ENCODE measurements at places on chromosomes 7 and 10.

- no peaks in the 10 kb centered on the region for H3K36me3 ChIP-seq
- H3K4me3 ChIP-seq, result peak overlapping the region; percentile 91
- H3K4me1 ChIP-seq, result peaks cover 24% of the 10 kb centered on the region
Observed at GRCh38 chr10:63464402-63465292, 1.1 kb downstream of the JMJD1C start.

DNA sequence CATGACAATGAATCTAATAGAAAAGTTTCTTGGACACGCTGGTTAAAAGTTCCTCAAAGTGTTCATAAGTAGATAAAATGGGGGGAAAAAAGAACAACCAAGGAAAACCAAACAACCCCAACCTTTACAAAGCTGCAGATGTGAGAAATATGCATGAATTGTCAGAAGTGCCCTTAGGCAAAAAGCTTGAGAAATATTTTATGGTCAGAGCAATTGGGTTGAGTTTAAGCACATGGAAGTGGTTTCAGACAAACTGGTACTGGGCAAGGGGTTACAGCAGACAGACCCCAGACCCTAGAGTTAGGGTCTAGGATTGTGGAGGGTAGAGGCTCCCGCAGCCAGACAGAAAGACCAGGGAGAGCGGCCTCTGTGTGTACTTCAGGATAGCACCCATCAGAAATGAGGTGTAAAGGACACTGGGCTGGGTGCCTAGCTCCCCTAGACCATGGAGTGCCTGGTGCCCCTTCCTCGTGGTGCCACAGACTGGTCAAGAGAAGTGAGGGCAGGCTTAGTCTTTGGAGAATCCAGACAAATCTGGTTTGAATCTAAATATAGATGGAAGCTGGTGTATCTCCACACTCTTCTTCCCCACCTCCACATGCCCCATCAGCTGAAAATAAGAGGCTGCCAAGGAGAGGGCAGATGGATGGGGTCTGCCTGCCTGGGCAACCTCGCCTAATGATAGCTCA is 37.3 kb downstream of the PNLIPRP2 start:
- H3K27ac ChIP-seq, result no peak overlapping the region
- H3K4me3 ChIP-seq, result no peak overlapping the region
- no peak for ATAC-seq
- no peaks in the 10 kb centered on the region for H3K36me3 ChIP-seq
- H3K27me3 ChIP-seq, result peaks cover 10% of the 10 kb centered on the region
- H3K4me1 ChIP-seq, result no peaks in the 10 kb centered on the region

- H3K27ac ChIP-seq, result no peak overlapping the region
- ATAC-seq, result no peak
- H3K27me3 ChIP-seq, result peaks cover 10% of the 10 kb centered on the region
- H3K4me1 ChIP-seq, result no peaks in the 10 kb centered on the region
Observed at GRCh38 chr10:93639791-93640190, 27.5 kb downstream of the PDE6C start.

DNA sequence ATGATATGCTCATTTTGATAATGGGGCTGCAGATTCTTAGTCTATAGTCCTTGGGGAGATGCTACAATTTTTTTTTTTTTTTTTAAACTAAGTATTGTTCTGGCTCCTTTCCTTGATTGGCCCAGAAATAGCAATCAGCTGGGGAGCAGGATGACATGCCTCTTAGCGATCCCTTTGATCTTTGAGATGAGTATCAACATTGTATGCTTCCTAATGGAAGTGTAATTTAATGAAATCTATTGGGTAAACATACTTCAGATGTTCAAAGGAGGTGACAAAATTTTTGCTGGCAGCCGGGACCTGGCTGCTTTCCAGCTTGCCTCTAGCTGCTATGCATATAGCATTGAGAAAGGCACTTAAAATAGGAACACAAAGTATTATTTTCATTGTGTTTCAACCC is 43.5 kb downstream of the VTI1A start:
- H3K36me3 ChIP-seq, result peaks cover 24% of the 10 kb centered on the region
- no peak overlapping the region for H3K27ac ChIP-seq
- H3K4me3 ChIP-seq, result no peak overlapping the region
- peaks cover 23% of the 10 kb centered on the region for H3K4me1 ChIP-seq

DNA sequence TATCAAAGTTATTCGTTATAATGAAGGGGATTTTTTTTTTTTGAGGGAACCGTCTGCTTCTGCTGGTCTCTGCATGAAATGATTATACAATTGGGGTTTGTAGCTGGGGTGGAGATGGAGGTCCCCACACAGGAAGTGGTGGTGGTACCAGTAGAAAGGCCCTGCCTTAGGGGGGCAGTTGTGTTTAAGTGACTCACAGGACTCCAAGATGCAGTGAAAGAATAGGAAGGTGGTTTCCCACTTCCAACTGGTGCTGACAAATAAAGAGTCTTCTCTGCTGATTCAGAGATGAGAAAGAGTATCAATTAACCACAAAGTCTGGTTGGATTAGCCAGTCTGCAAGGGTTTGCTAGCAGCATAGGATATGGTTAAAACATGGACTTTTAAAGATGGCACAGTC is 376.0 kb downstream of the SORCS3 start:
- no peaks in the 10 kb centered on the region for H3K4me1 ChIP-seq
- no peak overlapping the region for H3K27ac ChIP-seq
- ATAC-seq, result no peak
- H3K27me3 ChIP-seq, result no peaks in the 10 kb centered on the region

GRCh38 chr7:80646083-80646865 is 7.8 kb downstream of the CD36 start:
- ATAC-seq, result no peak
- H3K36me3 ChIP-seq, result no peaks in the 10 kb centered on the region
- no peaks in the 10 kb centered on the region for H3K4me1 ChIP-seq
- no peak overlapping the region for H3K4me3 ChIP-seq

DNA sequence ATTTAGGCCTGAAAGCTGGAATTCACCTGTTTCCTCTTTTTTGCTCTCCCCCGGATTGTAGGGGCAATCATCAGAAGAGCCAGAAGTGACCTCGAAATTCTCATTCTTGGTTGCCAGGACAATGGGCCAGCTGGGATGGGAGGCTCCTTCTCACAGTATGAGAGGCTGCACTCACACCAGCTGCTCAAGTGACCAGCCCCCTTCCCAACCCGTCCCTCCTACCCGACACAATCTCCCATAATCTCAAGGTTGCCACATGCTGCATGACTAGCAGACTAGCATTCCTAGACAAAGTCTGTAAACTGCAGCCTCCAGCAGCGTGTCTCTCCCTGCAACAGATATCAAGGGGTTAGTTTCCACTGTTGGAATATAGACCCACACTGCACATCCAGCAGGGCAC is 110.3 kb downstream of the C1GALT1 start:
- H3K4me1 ChIP-seq, result no peaks in the 10 kb centered on the region
- no peak for ATAC-seq
- H3K36me3 ChIP-seq, result no peaks in the 10 kb centered on the region
- no peak overlapping the region for H3K4me3 ChIP-seq
- no peaks in the 10 kb centered on the region for H3K27me3 ChIP-seq
- no peak overlapping the region for H3K27ac ChIP-seq

- H3K36me3 ChIP-seq, result no peaks in the 10 kb centered on the region
- H3K4me1 ChIP-seq, result no peaks in the 10 kb centered on the region
- ATAC-seq, result no peak
- no peak overlapping the region for H3K27ac ChIP-seq
- H3K27me3 ChIP-seq, result no peaks in the 10 kb centered on the region
- no peak overlapping the region for H3K4me3 ChIP-seq
Observed at GRCh38 chr10:76577455-76577854, 1060.2 kb downstream of the KCNMA1 start.

DNA sequence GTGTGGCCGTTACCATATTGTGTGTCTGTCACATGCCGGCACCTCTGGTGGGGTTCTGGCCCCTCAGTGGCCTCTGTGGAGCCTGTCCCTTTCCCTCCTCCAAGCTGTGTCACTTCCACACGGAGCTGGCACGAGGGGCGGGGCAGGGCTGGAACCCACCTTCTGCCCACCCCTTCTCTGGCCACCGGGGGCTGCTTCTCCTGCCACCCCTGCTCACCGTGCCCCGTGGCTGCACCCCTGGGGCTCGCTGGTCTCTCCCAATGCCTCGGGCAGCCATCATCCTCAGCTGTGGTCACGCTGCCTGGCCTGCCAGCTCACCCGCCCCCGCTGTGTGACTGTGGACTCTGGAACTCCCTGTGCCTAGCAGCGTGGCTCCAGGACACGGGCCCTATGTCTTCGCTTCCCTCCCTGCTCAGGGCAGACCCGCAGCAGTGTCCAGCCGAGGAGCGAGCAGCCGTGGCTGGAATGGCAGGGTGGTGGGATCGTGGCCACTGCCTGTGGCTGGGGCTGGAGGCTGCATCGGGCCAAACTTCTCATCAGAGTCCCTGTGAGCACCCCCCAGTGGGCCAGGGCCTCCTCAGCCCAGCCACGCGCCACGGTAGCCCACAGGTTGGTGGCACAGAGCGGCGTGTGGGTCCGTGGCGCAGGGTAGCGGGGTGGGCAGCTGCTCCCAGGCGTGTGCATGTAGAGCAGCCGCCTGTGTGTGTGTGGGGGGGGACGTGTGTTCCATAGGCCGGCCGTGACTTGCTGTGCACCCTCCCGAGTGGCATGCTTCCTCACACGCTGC is 8.1 kb downstream of the TTYH3 start:
- H3K36me3 ChIP-seq, result peaks cover 5% of the 10 kb centered on the region
- H3K27ac ChIP-seq, result peak overlapping the region; percentile 91

DNA sequence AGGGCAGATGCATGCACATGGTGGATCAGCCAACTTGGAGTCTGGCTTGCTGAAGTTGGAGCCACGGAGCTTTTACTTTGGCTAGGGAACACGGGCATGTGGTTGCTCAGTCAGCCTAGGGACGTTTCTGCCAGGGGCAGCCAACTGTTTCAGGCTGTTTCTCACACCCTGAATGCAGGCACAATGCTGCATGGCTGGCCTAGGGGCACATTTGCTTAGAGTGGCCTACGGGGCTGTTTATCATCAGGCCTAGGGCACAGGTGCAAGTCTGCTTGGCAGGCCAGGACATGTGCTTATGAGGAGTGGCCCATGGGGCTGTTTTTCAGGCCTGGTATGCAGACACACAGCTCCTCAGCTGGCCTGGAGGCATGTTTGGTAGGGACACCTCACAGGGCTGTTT is 107.4 kb downstream of the GSAP start:
- no peaks in the 10 kb centered on the region for H3K4me1 ChIP-seq
- no peak for ATAC-seq
- no peak overlapping the region for H3K27ac ChIP-seq
- peaks cover 86% of the 10 kb centered on the region for H3K36me3 ChIP-seq
- no peaks in the 10 kb centered on the region for H3K27me3 ChIP-seq
- no peak overlapping the region for H3K4me3 ChIP-seq

DNA sequence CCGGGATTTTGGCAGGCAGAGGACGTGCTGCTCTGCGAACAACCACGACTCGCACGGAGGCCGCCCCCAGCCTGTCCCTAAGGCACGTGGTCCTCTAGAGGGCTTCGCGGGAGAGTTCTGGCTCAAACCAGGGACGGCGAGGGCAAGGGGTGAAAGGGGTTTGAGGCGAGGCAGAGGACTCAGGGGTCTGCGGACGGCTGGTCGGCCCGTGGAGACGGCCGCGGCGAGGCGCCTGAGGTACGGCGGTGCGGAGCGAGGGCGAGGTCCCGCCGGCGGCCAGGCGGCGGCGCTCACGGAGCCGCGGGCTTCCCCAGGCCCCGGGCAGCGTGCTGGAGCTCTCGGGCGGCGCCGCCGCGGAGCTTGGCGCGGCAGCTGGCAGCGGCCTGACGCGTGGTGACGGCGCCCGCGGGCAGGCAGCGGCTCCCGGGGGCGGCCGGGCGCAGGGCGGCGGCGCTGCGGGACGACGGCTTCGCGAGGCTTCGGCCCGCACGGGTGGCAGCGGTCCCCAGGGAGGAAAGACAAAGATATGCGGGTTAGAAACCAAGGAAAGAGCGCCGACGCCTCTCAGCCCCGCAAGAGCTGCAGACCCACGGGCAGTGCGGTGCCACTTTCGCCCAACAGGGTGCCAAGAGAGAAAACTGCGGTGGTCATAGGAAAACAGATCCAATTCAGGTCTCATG is 44.8 kb downstream of the ZNF800 start:
- H3K27ac ChIP-seq, result no peak overlapping the region
- H3K27me3 ChIP-seq, result peaks cover 19% of the 10 kb centered on the region
- H3K36me3 ChIP-seq, result peaks cover 5% of the 10 kb centered on the region
- peak overlapping the region; percentile 71 for H3K4me3 ChIP-seq

GRCh38 chr10:70738006-70738760 is 47.0 kb downstream of the TBATA start:
- no peak overlapping the region for H3K27ac ChIP-seq
- no peaks in the 10 kb centered on the region for H3K36me3 ChIP-seq
- peaks cover 8% of the 10 kb centered on the region for H3K4me1 ChIP-seq

DNA sequence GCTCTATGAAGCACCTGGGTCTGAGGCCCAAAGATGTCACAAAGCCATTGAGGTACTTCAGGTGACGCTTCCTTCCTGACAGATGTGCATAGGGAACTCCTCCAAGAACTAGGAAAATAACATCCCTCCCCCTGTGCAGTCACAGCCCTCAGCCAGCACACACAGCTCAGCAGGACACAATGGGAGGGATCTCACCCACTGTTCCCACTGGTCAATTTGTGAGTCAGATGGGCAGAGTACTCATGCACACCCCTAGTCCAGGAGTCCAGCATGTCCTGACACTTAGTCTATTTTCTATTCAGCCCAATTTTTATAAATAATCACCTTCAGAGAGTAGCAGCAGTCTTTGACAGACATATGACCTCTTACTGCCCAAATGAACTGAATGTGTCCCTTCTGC is 60.7 kb upstream of the PFKP start:
- H3K36me3 ChIP-seq, result no peaks in the 10 kb centered on the region
- no peak for ATAC-seq
- peaks cover 34% of the 10 kb centered on the region for H3K27me3 ChIP-seq
- H3K4me3 ChIP-seq, result no peak overlapping the region
- H3K4me1 ChIP-seq, result peaks cover 35% of the 10 kb centered on the region
- H3K27ac ChIP-seq, result peak overlapping the region; percentile 13

DNA sequence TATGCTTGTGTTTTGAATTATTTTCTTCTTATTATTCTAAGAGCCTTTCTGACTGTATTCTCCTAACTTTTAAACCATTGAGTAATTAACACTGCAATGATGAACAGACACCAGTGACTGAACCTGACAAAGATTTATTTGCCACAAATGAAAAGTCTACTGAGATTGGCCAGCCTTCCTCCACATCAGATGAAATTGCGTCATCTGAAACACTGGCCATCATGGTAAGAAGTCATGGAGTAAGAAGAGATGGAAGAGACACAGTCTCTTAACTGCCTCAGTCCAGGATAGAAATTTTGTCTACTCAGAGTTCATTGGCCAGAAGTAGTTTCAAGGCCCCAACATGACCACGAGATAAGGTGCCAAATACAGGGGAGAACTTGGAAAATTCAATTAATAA is 357.8 kb downstream of the BMPER start:
- H3K4me1 ChIP-seq, result no peaks in the 10 kb centered on the region
- no peak overlapping the region for H3K4me3 ChIP-seq
- no peak for ATAC-seq
- no peak overlapping the region for H3K27ac ChIP-seq
- no peaks in the 10 kb centered on the region for H3K27me3 ChIP-seq

DNA sequence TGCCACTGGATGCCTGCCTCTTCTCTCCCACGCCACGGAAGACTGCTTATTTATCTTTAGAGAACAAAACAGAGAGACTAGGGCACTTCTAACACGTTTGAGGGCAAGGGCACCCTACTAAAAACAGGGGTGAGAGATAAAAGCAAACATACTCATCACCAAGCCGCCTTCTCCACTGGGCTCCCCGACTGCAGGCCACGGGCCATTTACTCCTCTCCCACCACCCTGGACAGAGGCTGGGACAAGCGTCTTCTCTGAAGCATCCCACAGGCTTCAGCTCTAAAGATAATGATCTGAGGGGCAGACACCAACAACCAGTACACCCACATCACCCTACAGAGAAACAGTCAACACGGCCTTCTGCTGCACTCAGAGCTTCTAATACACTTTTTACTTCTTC is 78.7 kb downstream of the CYTH3 start:
- no peak for ATAC-seq
- no peaks in the 10 kb centered on the region for H3K4me1 ChIP-seq
- no peaks in the 10 kb centered on the region for H3K36me3 ChIP-seq
- H3K27ac ChIP-seq, result no peak overlapping the region
- no peak overlapping the region for H3K4me3 ChIP-seq

Measured in stimulated activated memory B cell treated with anti-CD40 and anti-IgM and Interleukin-4, amounts not matched to agents 10 μg/mL and 1 μg/mL and 100 μg/mL, for 72 hours (primary cell).